A673 (cell line): ENCODE measurements at places on chromosomes 7 and 10. TPM values are rescaled to one million over a fixed set of nuclear protein-coding genes. Genes with fewer than 3 reads are reported as not detected.

Gene MNX1
- 0.13 TPM in 1 of 2 replicates, not detected in the other for total RNA-seq

DNA sequence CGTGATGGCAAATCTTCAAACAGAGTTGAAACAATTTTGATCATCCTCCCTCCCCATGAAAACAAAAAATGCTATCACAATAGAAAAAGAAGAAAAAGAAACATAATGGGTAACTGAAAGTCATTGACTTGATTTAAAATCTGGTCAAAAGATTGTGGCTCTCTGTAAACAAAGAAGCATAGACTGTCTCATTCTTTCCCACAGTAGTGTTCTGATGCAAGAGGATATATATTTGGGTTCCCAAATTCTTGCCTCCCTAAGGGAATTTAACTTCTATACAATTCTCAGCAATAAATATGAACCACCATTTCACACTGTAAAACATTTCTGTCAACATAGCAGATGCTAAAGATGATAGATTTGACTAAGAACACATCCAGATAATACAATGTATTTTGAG is 32.8 kb upstream of the MEOX2 start:
- peaks cover 12% of the 10 kb centered on the region for H3K27me3 ChIP-seq
- H3K27ac ChIP-seq = no peak overlapping the region
- H3K36me3 ChIP-seq = no peaks in the 10 kb centered on the region
- DNase-seq = no peak
- H3K4me1 ChIP-seq = no peaks in the 10 kb centered on the region
- no peak overlapping the region for H3K4me3 ChIP-seq

DNA sequence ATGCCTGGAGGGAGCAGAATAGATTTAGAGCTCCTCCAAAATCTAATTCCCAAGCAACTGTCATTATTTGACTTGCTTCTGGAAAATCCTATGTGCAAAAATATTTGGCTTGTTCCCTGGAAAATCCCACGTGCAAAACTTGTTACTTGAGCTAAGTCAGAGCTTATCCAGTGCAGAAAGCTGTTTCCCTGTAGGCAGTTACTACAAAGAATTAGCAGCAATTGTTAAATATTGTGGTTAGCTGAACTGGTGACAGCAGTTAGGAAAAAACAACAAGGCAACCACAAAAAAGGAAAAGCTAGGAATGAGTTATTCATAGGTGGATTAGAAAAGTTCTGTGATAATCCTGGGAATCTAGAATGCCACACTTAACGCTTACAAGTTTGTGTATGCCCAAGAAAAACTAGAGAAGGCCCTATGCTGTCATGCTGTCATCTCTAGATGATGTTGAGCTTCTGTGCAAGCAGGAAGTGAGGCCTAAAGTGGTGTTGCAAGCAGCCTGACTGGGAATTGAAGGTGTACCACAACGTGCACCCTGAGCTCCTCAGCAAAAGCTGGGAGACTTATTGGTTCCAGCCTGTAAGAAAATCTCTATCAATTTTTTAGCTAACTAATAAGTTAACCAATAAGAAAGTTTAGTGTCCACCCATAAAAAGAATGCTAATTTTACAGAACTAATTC is 738.6 kb upstream of the LRRTM3 start:
- DNase-seq = no peak
- no peaks in the 10 kb centered on the region for H3K27me3 ChIP-seq
- no peak overlapping the region for H3K27ac ChIP-seq
- no peaks in the 10 kb centered on the region for H3K4me1 ChIP-seq
- H3K4me3 ChIP-seq = no peak overlapping the region

Gene GPER1
- 0.37 and 0.63 TPM in 2 replicates for total RNA-seq

GRCh38 chr7:127035203-127035849 is 217.4 kb downstream of the GRM8 start:
- no peak overlapping the region for H3K4me3 ChIP-seq
- no peaks in the 10 kb centered on the region for H3K27me3 ChIP-seq
- no peaks in the 10 kb centered on the region for H3K4me1 ChIP-seq

- no peaks in the 10 kb centered on the region for H3K4me1 ChIP-seq
- H3K36me3 ChIP-seq = peaks cover 16% of the 10 kb centered on the region
- H3K27ac ChIP-seq = no peak overlapping the region
- DNase-seq = no peak
- H3K27me3 ChIP-seq = no peaks in the 10 kb centered on the region
Observed at GRCh38 chr10:99693933-99694583, 34.7 kb downstream of the ENTPD7 start.

Gene VWC2
- not detected in 2 replicates for total RNA-seq

GRCh38 chr10:98314532-98315284 is 46.7 kb upstream of the LOXL4 start:
- no peak overlapping the region for H3K27ac ChIP-seq
- H3K27me3 ChIP-seq = no peaks in the 10 kb centered on the region
- H3K4me3 ChIP-seq = no peak overlapping the region
- H3K36me3 ChIP-seq = no peaks in the 10 kb centered on the region

GRCh38 chr10:79139124-79139835 is 70.5 kb downstream of the ZMIZ1 start:
- H3K36me3 ChIP-seq = no peaks in the 10 kb centered on the region
- no peak overlapping the region for H3K4me3 ChIP-seq
- no peak overlapping the region for H3K27ac ChIP-seq
- H3K27me3 ChIP-seq = no peaks in the 10 kb centered on the region
- no peak for DNase-seq

DNA sequence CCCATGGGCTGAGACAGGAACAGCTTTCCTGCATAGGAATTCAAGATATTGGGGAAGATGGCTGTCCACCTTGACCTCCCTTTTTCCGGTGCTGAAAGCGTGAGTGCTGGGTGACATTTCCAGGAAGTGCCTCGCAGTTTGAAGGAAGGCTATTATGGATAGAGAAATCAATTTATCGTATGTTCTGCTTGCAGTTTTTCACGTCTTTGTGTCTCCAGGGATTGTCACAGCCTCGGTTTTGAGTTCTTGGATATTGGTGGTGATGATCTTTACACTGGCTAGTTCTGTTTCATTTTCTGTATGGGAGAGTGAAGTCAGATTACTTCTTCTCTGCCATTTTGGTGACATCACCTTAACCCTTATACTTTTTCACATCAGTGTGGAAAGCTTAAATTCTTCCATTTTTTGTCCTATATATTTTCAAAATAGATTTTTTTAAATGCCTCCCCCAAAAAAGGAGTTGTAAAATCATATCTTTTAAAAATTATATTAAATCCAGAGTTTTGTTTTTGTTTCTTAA is 102.5 kb upstream of the APBB1IP start:
- H3K27ac ChIP-seq = no peak overlapping the region
- H3K27me3 ChIP-seq = no peaks in the 10 kb centered on the region
- no peak overlapping the region for H3K4me3 ChIP-seq
- no peaks in the 10 kb centered on the region for H3K4me1 ChIP-seq
- no peaks in the 10 kb centered on the region for H3K36me3 ChIP-seq
